ENCODE measurements at places on chromosomes 12 and 14.

DNA sequence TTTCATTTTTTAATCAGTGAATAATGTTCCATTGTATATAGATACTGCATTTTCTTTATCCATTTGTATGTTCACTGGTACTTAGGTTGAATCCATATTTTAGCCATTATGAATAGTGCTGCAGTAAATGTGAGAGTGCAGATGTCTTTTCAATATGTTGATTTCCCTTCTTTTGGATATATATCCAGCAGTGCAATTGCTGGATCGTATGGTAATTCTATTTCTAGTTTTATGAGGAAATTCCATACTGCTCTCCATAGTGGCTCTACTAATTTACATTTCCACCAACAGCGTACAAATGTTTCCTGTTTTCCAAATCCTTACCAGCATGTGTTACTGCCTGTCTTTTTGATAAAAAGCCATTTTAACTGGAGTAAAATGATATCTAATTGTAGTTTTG, 288.5 kb upstream of the GARIN2 start:
- no peak for DNase-seq

GRCh38 chr14:29800961-29801360, 126.7 kb downstream of the PRKD1 start:
- DNase-seq = no peak

DNA sequence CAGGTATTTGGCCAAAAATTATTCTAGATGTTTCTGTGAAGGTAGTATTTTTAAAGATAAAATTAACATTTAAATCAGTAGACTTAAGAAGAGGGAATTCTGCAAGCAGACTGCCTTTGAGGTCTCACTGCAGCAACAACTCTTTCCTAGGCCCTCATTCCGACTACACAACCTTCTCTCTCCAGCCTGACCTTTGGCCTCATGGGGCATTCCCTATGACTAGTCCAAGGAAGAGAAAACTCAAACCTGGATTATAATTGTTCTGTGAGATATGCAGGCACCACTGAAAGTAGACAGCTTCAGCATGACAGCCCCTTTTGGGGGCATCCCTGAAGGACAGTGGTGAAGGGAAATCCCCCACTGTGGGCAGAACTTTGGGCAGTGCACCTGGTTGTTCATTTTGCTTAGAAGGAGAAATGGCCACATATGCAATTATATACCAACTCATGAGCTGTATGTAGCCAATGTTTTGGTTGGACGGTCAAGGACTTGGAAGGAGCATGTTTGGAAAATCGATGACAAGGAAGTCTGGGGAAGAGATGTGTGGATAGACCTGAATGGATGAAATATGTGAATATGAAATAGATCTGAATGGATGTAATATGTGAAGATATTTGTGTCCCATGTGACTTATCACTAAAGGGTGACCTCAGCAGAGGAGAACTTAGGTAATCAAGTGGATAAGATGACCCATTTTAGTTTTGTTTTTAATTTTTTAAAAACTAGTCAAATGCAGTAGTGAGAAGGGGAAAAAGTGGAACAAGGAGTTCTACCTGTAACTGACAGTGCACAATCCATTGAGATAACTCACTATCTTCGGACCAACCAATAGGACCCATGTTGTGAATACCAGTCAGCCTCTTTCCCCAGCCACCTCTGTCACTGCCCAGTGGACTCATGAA, 233.3 kb upstream of the FOXN3 start:
- no peak for DNase-seq

- no peak for DNase-seq
Measured at GRCh38 chr12:110281549-110282299, 677 bp downstream of the ATP2A2 start.

DNA sequence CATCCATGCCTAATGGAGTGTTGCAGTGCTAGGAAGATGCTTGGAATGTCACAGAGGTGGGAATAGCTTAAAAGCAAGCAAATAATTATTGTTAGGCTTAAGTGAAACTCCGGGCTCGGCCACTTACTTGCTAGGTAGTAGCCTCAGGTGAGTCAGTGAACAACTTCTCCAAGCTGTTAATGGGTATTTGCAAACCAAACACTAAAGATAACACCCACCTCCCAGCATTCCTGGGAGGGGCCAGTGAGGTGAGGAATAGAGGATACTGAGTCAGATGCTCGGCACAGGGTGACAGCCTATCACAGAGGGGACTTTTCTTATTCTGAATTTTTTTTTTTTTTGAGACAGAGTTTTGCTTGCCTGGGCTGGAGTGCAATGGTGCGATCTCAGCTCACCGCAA, 151.2 kb upstream of the RFLNA start:
- no peak for DNase-seq

DNA sequence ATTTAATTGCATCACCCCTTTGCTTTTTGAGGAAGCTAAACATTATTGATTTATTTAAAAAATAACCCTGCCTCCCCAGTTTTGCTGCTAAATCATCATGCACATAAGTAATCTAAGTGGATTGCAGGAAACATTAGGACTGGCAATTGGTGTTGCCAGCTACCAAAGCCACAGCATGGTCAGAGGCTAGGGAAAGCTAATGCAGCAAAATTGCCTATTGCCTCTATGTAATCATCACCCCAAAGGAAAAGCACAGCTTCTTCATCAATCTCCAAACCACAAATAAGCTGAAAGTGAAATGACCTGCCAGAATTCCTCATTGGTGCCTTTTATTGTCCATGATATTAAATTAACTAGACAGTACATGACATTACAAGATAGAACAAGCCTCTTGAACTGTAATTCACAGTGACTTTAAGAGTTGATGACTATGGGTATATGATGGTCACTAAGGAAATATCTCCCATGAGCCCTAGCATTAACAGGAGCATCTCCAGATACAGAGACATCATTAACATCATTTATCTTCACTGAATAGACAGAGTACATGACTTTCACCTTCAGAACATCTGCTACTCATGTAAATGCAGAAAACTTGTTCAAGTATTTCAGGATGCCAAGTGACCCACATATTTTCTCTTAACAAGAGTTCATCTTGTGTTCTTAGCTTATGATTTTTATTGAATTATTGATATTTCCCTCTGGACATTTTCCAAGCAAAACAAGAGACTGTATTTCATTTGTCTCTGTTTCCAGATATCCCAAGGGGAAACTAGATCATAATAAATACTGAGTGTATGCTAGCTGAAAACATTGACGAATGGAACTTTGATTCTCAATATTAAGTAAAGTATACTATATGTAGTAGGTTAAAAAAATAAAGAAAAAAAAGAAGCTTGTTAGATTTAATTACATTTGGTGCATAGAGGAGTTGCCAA, 29.4 kb downstream of the PTPRR start:
- DNase-seq = no peak

GRCh38 chr12:89252284-89252683, 100.0 kb downstream of the DUSP6 start:
- DNase-seq = peak; percentile 49

- DNase-seq = no peak
Measured at GRCh38 chr14:46482200-46482599, 169.4 kb downstream of the RPL10L start.

DNA sequence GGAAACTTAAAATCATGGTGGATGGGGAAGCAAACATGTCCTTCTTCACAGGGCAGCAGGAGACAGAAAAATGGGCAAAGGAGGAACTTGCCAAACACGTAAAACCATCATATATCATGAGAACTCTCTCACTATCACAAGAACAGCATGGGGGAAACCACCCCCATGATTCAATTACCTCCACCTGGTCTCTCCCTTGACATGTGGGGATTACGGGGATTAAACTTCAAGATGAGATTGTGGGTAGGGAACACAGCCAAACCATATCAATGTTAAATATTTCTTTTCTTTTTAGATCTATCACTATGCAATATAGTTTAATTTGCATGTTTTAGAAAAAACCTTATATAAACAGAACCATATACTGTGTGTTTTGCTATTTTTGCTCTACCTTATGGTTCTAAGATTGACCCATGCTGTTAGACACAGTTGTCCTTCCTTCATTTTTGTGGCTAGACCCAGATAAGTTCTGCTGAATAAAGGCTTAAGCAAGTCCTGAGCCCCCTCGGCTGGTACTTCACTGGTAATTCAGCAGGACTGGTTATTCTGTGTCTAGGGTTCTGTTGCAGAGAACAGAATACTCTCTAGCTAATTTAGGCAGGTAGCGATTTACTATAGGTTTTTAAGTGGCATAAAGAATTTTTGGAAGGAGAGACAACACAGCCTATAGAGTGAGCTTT, 253.7 kb upstream of the HMGA2 start:
- no peak for DNase-seq

- DNase-seq = peak; percentile 46
Measured at GRCh38 chr14:24389226-24389848, 9.5 kb upstream of the NYNRIN start.

DNA sequence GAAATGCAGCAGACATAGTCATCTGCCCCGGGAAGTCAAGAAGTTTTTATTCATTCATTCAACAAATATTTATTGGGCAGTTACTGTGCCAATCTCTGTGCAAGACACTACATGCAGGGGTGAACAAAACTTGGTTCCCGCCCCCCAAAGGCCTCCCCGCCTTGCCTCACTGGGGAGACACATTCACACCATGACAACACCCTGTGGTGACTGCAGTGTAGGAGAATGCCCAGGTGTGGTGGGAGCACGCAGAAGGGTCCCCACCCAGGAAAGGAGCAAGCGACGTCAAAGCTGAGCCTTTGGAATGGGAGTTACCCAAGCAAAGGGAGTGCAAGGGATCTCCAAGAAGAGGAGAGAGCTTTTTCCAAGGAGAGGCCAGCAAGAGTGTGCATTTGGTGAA, 1.6 kb upstream of the AQP6 start:
- DNase-seq = no peak

GRCh38 chr14:68849416-68849815, 56.5 kb upstream of the ZFP36L1 start:
- DNase-seq = no peak

DNA sequence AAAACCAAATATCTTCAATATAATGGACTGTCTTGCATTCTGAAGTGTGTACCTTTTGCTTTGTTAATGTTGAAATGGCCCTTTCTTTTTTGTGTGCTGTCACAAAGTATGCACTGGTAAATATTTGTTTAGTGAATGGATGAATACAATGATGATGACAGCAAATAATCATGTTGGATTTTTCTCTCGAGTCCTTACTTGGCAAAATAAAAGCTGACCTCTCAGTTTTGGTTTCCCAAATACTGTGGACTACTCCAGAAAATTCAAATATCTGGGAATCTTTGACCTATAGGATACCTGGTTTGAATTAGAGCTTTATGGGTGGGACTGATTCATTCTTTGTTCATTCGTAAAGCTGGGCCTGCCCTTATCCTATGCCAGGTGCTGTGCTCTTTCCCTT, 5.5 kb downstream of the UBE3B start:
- DNase-seq = no peak

DNA sequence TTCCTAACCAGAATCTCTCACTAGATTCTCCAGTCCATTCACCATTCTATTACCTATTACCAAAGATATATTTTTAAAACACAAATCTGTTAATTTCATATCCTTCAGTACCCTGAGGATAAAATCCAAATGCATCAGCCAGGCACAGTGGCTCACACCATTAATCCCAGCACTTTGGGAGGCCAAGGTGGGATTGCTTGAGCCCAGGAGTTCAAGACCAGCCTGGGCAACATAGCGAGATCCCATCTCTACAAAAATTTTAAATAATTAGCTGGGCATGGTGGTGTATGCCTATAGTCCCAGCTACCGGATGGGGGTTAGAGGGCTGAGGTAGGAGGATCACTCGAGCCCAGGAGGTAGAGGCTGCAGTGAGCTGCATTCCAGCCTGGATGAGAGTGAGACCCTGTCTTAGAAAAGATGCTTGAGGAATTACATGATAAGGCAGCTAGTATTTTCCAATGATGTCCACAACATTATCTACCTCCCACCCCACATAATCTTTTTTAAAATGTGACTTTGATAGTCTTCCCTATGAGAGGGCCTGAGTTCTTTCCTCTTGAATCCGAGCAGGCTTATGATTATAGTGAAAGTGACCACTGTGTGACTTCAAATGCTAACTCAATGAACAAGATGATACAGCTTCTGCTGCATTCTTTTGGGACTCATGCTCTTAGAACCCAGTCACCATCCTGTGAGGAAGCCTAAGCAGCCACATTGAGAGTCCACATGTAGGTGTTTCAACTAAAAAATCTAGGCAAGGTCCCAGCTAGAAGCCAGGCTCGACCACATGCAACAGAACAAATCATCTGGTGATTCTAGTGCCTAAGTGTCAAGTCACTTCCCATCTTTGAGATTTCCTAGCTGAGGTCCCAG, 18.0 kb downstream of the HECTD1 start:
- peak; percentile 49 for DNase-seq

- DNase-seq = no peak
Measured at GRCh38 chr12:70110085-70110484, 133.1 kb upstream of the CNOT2 start.

GRCh38 chr12:94277426-94278000, 129.1 kb downstream of the PLXNC1 start:
- DNase-seq = peak; percentile 79

DNA sequence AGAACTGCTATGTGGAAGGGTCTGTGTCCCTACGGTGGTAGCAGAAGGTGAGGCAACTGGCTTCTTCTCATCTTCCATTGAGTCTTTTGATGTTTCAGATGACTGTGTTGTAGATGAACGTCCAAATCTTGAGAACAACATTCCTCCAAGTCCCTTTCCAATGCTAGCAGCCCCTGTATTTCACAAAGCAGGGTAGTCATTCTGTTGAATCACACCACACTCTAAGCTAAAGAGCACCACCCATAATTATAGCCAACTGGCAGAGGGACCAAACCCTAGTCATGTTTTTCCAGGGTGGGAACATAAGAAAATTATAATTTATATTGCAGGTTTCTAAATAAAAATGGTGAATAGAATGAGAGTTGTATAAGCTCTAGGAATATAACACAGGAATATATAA, 98.7 kb downstream of the DDHD1 start:
- DNase-seq = peak; percentile 91

DNA sequence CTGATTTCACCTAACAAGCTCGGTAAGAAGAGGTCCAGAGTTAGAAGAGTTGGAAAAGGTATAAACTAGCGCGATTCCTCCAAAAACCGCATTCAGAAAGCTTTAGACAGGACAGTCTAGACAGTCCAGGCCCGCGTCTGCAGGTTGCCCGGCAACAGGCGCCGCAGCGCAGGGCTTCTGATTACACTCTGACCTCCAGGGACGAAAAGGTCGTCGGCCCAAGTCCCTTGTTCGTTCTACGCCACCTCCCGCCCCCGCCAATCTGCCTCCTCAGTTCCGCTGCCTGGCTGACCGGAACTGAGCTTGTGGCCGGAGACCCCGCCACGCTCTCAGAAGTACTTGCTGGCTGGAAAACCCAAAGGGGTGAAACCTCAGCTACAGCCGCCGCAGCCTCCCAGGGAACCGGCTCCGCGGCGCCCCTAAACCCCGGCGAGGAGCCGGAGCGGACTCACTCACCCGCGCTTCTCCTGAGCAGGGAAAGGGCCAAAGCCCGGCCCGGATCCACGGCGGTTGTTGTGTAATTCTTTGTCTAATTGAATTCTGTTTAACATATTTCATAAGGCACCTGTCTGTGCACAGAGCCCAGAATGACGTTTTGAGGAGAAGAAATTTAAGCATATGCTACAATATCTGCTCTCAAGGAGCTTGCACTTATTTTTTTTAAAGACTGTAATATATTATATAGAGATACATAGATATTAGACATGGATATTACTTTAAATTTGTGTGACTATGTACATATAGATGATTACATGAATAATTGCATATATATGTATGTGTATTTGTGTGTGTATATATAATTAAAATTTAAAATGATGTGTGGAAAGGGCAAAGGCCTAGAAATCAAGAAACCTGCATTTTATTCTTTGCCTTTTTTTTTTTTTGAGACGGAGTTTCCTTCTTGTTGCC, at the start of gene CAPS2:
CAPS2 (minus strand) TSS at position 407 of the 909 bp plus-strand sequence. CDS start 3,826 bp downstream, outside the sequence.
- peak; percentile 76 for DNase-seq

Measured in fibroblast of mammary gland (primary cell).